ENCODE measurements at places on chromosomes 6 and 20.

GRCh38 chr6:162970246-162970645, 242.5 kb downstream of the PACRG start:
- no peak for DNase-seq

DNA sequence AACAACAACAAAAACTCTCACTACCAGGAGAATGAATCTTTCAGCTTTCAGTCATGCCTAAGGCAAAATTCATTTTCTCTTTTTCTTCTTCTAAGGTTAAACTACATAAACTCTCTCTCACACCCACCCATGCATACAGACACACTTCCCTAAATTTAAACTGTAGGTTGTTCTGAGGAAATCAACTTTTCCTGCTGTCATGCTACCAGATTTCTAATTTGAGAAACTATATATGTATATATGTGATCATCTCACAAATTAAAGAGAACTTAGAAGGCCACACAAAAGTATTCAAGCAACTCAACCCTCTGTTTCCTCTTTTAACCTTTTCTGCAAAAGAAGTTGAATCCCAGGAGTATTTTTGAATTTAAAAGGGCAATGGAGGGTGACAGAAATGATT, 532.5 kb downstream of the KIF16B start:
- DNase-seq, result no peak

DNA sequence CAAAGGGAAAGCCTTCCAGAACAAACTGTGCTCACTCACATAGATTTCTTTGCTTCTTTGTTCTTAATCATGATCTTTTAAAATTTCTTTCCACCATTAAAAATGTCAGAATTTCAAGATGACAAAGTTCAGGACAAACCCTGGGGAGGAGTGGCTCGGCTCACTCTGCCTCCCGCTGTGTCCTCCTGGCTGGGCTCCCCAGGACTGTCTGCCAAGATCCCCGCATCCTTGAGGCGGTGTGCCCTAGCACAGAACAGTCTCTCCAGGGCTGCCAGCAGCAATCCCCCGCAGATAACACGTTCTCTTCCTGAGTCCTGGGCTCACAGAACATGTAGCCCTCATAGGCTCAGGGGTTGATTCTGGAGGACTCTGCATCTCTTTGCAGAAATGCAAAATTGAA, 98.4 kb upstream of the KCNG1 start:
- DNase-seq, result no peak

- DNase-seq, result peak; percentile 71
Observed at GRCh38 chr6:37559501-37559900, 59.8 kb upstream of the CCDC167 start.

GRCh38 chr6:27693766-27694546, 218.2 kb downstream of the OR2B2 start:
- peak; percentile 51 for DNase-seq

GRCh38 chr6:396126-396520, 4.6 kb downstream of the IRF4 start:
- no peak for DNase-seq

GRCh38 chr6:40391086-40391485, 196.1 kb downstream of the LRFN2 start:
- DNase-seq, result no peak

DNA sequence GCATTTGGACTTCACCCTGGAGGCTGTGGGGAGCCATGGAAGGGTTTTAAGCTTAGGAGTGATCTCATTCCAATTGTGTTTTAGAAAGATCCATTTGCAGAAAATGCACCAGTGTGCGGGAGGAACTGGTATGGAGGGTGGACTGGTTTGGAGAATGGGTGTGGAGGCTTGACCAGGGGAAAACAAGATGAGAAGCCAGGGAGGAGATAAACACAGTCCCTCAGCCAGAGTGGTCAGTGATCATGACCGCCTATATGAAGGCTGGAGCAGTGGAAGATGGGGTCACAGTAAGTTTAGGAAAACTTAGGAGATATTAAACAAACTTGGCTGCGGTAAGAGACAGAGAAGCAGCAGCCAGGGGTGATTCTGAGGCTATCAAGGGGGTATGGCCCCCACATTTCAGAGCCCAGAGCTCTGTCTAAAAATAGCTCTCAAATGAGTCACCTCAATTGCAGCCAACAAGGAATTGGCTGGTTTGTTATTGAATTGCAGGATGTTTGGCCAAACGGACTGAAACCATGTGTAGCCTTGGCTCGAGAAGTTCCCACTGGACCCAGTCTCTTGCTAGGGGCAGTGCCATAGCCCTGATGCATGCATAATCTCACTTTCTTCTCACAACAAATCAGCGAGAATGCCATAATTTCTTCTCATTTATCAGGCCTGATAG, 159.9 kb upstream of the TOP1 start:
- DNase-seq, result no peak

- DNase-seq, result peak; percentile 16
Observed at GRCh38 chr6:143337201-143337949, 113.1 kb downstream of the ADAT2 start.

DNA sequence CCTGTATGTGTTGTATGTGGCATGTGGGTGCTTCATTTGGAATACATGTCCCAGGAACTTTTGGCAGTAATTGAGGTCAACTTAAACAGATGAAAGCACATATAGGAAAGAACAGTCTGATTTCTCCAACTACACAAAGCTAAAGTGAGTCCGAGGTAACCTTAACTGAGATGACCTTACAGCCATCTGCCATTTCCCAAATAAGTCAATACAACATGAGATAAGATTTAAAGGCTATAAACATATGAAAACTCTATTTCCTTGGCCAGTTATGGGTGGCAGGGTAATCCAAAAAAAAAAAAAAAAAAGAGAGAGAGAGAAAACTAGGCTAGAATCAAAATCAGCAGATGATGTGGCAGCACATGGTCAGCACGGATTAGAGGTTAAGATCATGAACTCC, 1068.3 kb downstream of the KHDRBS2 start:
- DNase-seq, result no peak

DNA sequence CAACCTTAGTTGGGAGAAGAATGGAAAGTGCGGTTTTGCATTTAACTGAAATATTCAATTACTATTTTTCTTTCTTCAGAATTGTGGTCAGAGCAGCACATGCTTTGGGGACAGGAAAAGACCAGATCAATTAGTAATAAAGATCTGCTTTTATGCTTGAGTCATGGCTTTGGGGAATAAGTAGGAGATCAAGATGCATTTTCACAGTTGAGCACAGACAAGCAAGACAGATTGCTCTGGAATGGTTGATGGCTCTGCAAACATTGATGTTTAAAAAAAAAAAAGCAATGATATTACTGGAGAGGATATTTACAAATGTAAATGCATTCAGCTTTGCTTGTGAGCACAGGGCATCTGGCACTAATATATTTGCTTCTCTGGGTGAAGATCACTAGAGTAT, 224.4 kb upstream of the SASH1 start:
- DNase-seq, result no peak

DNA sequence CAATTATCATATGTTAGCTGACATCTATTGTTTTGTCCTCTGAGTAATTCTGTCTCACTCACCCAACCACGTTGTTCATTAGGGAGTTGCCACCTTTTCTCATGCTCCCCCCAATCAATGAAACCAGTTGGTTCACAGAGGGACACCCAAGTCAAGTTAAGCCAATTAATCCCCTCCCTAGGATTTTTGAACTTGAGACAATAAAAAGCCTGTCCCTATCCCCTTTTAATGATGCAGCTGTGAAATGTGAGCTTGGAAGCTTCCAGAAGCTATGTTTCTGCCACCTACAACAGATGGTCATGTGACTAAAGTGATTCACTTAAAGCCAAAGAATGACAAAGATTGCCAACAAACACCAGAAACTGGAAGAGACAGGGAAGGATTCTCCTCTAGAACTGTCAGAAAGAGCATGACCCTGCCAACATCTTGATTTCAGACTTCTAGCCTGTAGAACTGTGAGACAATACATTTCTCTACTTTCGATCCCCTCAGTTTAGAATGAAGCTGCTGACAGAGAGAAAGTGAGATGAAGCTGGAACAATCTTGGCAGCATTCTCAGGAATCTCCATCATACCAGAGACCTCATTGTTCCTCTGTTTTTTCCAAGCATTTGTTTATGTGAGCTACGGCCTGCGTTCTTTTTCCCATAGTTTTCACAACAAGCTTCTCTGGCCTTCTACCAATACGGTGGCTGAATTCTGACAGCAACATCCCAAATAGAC, 57.8 kb upstream of the TPD52L1 start:
- DNase-seq, result no peak

GRCh38 chr6:303948-304558, 11.8 kb downstream of the DUSP22 start:
- DNase-seq, result no peak

GRCh38 chr6:3522561-3523260, 65.9 kb upstream of the SLC22A23 start:
- DNase-seq, result no peak

GRCh38 chr20:19737025-19737424, 21.0 kb upstream of the RIN2 start:
- no peak for DNase-seq

DNA sequence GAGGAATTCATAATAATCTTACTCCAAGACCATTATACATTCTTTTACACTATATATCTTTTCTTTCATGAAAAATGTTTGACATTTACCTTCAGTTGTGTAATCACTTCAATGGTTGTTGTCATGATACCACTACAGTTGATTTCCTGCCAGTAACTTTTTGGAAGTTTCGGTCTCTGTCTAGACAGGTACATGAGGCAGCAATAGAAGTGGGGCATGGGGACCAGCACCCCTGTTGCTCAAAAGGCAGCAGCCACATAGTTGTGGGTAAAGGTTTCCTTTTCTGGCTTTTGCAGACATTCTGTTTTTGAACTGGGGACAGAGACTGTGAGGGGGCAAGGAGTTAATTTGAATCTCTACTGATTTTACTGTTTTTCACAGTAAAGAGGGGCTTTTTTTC, 14.1 kb downstream of the SAMD5 start:
- DNase-seq, result no peak

DNA sequence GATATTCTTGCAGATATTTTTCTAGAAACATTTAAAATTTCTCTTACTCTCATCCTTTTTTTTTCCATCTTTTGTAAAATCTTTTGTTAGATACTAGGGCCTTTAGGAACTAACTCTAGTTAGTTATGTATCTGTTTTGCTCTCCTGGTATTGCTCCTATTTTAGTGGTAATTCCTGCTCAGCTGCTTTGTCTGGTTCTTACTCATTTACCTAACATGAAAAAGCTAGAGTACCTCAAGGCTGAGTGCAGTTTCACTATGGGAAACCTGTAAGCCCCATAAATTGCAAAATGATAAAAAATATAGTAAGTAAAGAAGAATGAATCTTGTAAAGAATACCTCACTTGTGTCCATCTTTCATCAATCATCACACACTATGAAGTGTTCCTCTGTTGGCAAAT, 1602.0 kb downstream of the GRIK2 start:
- DNase-seq, result no peak

Measured in Jurkat, Clone E6-1 (cell line).